ENCODE measurements at places on chromosomes 11 and 22. TPM values are rescaled to one million over a fixed set of nuclear protein-coding genes. Genes with fewer than 3 reads are reported as not detected.

Gene CRYBB3
- total RNA-seq, result not detected

Gene HBE1
- not detected for total RNA-seq

GRCh38 chr11:76790251-76790650, 7.1 kb downstream of the TSKU start:
- DNase-seq, result no peak

- DNase-seq, result peak; percentile 65
Observed at GRCh38 chr11:111565114-111565720, 24.7 kb downstream of the LAYN start.

- DNase-seq, result no peak
Observed at GRCh38 chr11:6621711-6622211, 2.5 kb upstream of the TPP1 start.

Gene BEST1
- total RNA-seq, result 7.1 TPM

DNA sequence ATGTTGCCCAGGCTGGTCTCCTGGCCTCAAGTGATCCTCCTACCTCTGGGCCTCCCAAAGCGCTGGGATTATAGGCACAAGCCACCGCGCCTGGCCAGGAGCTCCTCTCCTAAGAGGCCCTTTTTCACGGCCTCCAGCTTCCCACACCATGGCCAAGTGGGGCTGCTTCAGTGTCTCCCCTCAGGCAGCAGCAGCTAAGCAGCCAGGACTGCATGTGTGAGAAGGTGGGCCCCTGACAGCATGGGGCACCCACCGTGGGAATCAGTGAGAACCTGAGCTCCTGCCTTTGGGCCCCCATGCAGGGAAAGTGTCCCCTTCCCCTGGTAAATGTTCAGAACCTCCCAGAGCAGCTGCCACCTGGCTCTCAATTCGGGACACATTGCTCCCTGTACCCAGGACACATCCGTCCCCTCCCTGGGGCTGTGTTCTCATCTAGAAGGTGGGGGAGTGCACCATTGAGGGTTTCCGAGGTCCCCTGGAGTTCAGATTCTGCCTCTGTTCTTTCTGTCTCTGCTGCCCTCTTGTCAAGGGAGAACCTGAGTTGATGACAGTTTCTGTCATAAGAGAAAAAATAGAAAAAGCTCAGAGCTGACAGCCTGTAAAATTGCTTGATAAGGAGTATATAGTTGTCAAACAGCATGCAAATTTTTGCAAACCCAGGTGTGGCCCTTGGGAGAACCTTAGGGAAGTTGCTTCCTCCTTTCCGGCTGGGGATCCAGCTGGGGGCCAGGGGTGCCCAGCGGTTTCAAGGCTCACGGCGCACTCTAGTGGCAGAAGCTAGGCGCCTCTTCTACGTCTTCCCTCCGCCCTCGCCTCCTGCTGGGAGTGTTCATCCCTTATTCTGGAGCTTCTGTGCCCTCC, 29.7 kb downstream of the FAM83F start:
- peak; percentile 80 for DNase-seq

DNA sequence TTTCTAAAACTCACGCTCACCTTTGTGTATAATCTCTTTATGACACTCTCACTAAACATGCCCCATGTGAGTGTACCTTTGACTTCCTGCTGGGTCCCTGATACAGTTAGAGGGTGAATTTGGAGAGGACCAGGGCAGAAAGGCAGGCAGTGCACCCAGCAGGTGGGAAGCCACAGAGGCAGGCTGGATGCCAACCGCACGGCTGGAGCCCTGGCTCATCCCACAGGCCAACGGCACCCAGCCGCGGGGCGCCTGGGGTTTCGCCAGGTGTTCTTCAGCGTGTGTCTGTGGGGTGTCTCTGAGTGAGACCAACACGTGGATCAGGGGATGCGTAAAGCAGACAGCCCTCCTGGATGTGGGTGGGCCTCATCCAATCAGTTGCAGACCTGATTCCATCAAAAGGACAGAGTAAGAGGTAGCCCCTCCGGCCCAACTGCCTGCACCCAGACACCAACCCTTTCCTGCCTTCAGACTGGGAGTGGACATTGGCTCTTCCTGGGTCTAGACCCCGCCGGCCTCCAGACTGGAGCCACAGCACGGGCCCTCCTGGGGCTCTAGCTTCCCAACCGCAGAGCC, 51.6 kb downstream of the DHCR7 start:
- DNase-seq, result no peak

Gene SMIM35
- total RNA-seq, result not detected

GRCh38 chr11:55949330-55949729, 13.1 kb upstream of the OR5I1 start:
- DNase-seq, result no peak

Gene MISFA
- 3.6 TPM for total RNA-seq

DNA sequence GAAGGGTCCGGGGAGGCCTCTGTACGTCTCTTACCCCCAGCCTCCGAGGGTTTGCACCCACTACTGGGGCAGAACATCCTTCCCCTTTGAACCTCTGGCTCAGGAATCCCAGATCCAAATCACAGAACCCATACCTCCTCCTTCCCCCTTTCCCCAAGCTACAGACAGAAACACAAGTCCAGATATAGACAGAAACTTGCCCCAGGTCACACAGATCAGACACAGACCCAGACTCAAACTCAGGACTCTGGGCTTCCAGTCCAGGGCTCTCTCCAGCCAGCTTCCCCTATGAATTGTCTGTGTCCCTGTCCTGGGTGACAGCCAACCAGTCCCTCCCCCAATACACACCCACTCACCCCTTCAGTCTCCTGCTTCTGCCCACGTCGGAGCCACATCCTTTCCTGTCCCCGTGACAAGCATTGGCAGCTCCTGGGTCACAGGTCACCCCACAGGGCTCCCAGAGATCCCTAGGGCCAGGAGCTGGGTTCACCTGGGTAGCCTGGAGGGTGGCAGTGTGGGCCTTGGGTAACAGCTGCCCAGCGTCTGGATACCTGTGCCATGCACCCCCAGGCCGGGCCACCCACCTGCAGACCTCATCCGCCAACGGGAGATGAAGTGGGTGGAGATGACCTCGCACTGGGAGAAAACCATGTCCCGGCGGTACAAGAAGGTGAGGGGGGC, 772 bp downstream of the TBC1D10C start:
- DNase-seq, result no peak

Gene ALKBH3
- 49.0 TPM for total RNA-seq

- DNase-seq, result peak; percentile 74
Observed at GRCh38 chr11:72235351-72236057, 8.5 kb downstream of the PHOX2A start.

Gene APOA4
- total RNA-seq, result not detected

GRCh38 chr11:84292006-84292405, 1005.8 kb upstream of the CCDC90B start:
- DNase-seq, result no peak

Gene DTX4
- total RNA-seq, result 21.8 TPM

GRCh38 chr11:116648247-116649174, 124.3 kb downstream of the BUD13 start:
- DNase-seq, result no peak

- DNase-seq, result no peak
Observed at GRCh38 chr11:111336062-111336461, 37.7 kb downstream of the POU2AF3 start.

Gene KRTAP5-9
- total RNA-seq, result 0.66 TPM

DNA sequence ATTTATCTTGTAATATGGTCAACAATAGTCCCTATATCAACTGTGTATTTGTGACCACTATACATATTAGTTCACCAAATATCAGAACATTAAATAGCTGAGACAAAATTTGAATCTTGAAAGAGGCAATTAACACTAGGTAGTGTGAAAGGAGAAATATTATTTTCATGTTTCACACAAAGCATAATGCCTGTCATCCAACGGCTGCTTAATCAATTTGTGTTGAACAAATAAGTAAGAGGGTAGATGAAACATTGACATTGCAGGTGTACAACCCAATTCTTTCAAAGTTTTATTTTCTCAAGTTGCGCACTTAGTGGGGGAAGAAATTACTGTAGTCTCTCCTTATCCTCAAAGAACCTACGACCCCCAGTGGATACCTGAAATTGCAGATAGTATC, 3.4 kb upstream of the OR8I2 start:
- no peak for DNase-seq

Gene SCARF2
- 12.3 TPM for total RNA-seq

- no peak for DNase-seq
Observed at GRCh38 chr11:24181395-24182047, 315.3 kb upstream of the LUZP2 start.

DNA sequence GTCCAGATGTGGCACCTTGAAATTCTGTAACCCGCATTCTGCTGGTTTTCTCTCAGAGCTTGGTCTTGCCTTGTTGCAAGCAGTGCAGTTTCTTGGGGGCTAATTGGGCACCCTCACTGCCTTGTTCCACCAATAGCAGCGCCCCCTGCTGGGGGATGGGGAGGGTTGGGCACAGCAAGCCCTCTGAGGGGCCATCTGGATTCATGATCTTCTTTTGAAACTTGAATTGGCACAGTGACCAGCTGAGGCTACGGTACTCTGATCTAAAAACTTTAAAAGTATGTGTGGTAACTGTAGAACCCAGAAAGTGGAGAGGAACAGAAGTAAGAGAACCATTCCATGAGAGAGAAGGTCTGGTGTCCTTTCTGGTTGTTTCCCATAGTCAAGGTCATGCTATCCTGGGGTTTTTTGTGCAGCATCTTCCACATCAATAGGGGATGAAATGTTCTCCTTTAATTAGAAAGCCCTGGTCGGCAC, 64.2 kb downstream of the MED15 start:
- no peak for DNase-seq

DNA sequence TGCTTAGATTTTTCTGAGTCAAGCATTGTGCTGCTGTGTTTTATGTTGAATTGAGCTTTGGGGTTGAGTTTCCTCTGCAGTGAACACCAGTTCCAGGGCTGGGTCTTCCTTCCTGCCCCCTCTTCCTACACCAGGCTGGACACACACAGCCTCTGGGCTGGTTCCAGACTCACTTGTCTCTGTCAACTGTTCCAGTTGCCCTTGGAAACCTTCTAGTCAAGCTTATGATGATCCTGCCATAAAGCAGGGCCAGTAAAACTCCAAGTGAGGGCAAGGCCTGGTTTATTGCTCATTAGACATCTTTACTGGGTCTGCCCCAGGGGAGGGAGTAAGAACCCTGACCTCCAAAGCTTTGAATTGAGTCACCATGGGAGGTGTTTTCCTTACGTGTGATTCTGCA, 61.1 kb downstream of the KIAA1671 start:
- no peak for DNase-seq

Gene BDNF
- total RNA-seq, result 0.31 TPM

DNA sequence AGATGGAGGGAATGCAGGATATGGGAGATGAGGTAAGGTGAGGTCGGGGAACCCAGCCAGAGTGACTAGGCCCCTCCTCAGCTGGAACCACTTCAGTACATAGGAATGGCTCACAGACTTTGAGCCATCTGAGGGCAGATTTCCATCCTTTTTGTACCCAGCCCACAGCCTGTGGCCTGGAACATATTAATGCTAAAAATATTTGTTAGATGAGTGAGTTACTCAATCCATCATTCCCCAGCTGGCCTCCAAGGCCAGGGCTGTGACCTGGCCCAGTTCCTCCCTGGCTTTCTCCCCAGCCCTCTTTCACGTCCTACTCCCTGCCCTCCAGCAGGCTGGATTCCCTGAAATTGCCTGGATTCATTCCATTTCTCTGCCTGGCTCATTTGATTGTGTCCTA, 57.2 kb upstream of the PRDM11 start:
- peak; percentile 91 for DNase-seq

- no peak for DNase-seq
Observed at GRCh38 chr22:45832180-45832579, 144.8 kb downstream of the WNT7B start.

DNA sequence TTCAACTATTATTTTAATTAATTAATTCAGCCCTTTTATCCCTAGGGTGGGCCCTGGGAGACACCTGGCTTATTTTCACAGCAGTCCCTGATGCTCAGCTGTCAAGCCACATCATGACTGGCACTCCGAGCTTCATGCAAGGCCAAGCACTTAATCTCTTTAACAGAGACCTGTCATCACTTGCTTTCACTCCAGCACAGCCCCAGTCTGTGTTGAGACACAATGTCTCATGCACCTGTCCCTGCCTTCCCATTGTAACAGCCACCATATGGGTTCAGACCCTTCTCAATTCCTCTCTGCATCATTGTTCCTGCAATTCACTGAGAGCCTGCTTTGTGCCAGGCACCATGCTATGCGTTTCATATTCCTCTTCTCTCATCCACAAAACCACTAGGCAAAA, 222.2 kb upstream of the TENM4 start:
- DNase-seq, result no peak

Gene KCNJ5
- total RNA-seq, result 6.5 TPM

DNA sequence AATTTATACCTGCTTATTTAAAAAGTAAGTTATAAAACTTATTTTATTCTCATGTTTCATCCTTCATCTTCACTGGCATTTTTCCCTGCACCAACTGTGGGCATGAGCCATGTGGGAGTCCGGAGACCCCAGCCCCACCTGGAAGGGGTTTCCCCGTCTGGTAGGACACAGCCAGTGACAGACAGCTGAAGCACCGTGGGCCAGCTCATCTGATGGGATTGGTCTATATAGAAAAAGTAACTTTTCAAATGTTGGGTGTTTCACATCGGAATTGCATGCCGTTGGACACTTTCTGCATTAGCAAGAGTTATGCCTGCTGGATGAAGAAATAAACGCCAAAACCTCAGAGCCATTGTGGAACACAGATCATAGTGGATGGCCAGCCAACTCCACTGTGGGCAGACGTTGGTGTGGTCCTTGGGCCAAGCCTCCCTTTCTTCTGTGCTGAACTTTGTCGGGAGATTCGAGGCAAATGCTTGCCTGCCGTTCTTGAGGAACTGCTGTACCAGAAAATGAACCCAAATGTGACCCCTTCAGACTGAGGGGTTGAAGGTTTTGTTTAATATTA, 1329.3 kb downstream of the TBC1D22A start:
- DNase-seq, result no peak

- no peak for DNase-seq
Observed at GRCh38 chr11:10436224-10436623, 18.8 kb upstream of the AMPD3 start.

Gene TBX10
- total RNA-seq, result not detected

DNA sequence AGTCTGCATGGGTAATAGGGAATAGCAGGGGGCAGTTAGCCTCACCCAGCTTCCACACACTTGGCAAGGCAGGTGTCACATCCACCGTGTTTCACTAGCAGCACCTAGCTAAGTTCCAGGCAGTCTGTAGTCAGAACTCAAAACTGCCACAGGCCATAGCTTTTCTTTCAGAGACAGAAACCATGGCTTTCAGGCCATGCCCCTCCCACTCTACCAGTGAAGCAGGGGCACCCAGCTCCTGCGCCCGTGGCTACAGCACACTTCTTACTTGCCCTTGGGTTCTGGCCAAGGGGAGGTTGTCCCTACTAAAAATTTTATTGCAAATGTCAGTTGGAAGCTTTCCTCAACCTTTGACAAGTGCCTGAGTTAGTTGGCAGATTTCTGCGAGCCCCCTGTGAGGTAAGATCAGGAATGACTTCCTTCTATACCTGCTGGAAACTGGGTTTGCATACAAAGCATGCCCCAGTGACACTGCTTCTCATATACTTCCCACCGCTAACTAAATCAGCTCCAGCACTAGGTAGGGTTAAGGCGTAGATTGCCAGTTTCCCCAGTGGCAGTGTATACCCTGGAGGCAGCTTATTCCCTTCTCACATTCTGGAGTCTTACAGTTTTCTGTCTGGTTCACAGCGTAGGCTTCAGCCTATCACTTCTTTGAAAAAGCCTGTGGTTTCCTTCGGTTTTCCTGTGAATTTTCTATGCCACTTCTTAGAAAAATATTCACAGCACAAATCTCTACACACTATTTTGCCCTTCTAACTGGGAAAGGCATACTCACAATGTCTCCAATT, 139.0 kb upstream of the LUZP2 start:
- DNase-seq, result no peak
